ENCODE measurements at places on chromosomes 6 and 20.

DNA sequence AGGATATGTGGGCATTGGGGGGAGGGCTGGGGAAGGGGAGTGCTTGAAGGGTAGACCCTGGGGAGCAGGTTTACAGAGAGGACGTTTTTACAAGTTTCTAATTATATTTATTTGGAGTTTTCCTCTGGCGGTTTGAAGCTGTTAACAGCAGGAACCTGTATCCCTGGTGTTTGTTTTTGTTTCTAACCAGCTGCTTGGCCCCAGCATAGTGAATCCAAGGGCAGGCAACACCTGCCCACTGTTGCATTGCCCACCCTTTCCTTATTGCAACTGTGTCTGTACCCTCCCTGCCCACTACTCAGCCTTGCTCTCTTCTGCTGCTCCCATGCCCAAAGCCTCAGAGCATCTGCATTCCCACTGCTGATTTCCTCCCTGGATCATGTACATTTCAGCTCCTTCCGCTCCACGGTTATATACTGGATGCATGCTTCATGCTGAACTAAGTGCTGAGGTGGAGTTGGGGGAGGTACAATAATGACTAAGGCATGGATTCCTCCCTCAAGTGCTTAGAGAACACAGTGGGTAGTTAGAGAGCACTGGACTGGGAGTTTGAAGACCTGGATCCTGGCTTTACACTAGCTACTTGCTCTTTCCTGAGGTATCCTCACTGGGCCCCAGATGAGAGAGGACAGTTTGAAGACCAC lies 6.0 kb downstream of the SCUBE3 start:
- no peak for DNase-seq

DNA sequence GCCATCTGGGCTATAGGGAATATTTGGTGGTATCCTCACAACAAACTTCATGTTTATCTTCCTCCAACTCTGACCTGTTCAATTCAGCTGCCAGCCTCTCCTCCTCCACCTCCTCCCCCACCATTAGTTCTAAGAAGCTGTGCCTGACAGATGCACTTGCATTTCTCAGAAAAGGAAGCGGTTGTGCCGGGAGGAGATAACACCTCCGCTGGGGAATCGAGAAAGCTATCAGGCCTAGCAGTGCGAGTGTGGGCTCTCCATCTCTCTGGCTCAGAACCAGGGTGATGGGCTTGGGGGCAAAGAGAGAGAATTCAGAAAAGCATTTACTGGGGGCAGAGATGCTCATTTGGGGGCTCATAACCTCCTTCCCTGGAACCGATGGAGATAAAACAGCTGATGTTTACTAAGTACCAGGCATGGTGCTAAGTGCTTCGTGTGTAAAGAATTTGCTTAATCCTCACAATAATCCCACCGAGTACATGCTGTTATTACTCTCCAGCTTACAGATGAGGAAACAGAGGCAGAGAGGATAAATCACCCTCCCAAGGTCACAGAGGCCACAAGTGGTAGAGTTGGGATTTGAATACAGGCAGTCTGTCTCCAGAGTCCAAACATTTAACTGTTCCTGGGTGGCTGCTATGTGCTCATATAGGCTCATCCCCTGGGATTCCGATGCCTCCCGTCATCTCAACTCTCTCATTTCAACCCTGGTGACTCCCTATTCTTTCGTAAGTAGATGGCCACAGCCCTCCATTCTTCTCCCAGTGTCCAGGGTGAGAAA lies 38.3 kb downstream of the COX4I2 start:
- DNase-seq: peak; percentile 38

- DNase-seq: no peak
Observed at GRCh38 chr20:10573273-10573950, 100.4 kb downstream of the JAG1 start.

GRCh38 chr20:45969712-45970634 lies 2.0 kb downstream of the ZNF335 start:
- DNase-seq: peak; percentile 38

- DNase-seq: no peak
Observed at GRCh38 chr6:39938773-39939654, 4.8 kb upstream of the MOCS1 start.

- no peak for DNase-seq
Observed at GRCh38 chr6:41466437-41466990, 79.7 kb upstream of the FOXP4 start.

DNA sequence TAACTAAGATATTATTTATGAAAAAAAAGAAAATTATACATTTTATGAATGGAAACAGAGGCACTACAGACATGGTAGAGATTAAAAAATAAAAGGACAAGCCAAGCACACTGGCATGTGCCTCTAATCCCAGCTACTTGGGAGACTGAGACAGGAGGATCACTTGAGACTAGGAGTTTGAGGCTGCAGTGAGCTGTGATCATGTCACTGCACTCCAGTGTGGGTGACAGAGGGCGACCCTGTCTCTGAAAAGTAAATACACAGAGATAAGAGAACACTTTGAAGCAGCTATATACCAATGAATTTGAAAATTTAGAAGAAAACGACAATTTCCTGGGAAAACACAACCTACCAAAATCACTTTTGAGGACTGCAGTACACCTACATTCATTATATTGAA lies 47.4 kb upstream of the TFAP2C start:
- DNase-seq: no peak

- DNase-seq: peak; percentile 14
Observed at GRCh38 chr20:47464380-47465101, 37.1 kb upstream of the NCOA3 start.

DNA sequence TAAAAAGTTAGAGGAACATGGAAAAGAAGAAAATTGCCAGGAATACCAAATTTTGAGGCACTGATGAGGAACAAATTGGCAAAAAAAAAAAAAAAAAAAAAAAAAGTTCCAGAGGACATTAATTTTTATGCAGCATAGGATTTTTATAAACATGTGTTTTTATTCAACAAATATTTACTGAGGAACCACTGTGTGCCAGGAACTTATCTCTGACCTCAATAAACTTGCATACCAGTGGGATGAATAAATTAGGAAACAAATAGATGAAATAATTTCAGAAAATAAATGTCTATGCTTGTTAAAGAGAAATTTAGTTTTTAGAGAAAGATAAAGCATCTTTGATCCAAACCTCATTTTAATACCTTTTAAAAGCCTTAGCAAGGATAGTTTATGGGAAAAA lies 175.1 kb downstream of the PDE10A start:
- no peak for DNase-seq

DNA sequence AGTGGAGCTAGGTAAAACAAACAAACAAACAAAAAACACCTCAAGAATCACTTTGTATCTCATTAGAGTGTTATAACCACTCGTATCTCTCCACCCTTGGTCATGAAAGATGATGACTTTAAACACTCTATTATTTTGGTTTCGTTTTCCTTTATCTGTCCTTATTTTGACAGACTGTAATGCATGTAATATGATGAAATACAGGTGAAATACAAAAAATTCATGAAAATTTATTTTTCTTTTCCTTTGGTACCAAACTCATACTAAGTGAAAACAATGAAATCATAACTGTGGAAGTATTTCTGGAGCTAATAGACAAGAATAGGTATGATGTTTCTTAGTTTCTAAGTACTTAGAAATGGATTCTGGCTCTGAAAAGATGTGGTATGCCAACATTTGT lies 4.1 kb downstream of the OR12D2 start:
- no peak for DNase-seq

DNA sequence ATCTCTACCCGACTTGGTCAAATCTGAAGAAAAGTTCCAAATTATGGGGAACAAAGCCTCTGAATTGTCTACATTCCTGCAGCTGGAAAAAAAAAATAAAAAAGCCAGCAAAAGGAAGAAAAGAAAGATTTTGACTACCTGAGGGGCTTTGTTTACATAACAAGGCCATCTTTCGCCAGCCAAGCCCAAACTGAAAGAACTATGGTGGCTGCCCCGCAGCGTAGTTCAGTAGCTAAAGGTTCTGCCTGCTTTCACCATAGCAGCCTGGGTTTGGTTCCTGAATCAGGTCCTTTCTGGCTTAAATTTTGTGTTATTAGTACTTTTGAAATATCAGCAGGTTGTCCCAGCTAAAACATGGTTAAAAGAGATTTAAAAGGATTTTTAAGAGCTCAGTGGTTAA lies 35.4 kb downstream of the ZNF133 start:
- DNase-seq: no peak

DNA sequence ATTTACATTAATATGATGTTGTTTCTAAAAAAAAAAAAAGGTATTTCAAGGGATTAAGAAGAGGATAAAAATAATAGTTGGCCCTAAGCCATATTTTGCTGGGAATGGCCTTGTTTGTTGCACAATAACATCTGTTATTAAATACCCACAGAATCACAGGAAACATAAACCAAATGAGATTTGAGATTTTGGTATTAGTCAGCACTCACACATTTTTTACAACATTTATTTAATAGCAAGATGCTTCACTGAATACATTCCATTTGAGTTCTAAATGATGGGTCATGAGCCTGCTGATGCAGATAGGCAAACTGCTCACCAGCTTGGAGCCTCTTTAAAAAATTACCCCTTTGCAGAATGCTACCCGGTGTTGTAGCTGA lies 92.9 kb upstream of the ENPP5 start:
- peak; percentile 77 for DNase-seq

GRCh38 chr6:39819228-39819627 lies 27.1 kb downstream of the DAAM2 start:
- no peak for DNase-seq

- no peak for DNase-seq
Observed at GRCh38 chr6:29483186-29483585, 4.6 kb downstream of the MAS1L start.

- DNase-seq: no peak
Observed at GRCh38 chr20:38888059-38888831, 38.0 kb upstream of the FAM83D start.

DNA sequence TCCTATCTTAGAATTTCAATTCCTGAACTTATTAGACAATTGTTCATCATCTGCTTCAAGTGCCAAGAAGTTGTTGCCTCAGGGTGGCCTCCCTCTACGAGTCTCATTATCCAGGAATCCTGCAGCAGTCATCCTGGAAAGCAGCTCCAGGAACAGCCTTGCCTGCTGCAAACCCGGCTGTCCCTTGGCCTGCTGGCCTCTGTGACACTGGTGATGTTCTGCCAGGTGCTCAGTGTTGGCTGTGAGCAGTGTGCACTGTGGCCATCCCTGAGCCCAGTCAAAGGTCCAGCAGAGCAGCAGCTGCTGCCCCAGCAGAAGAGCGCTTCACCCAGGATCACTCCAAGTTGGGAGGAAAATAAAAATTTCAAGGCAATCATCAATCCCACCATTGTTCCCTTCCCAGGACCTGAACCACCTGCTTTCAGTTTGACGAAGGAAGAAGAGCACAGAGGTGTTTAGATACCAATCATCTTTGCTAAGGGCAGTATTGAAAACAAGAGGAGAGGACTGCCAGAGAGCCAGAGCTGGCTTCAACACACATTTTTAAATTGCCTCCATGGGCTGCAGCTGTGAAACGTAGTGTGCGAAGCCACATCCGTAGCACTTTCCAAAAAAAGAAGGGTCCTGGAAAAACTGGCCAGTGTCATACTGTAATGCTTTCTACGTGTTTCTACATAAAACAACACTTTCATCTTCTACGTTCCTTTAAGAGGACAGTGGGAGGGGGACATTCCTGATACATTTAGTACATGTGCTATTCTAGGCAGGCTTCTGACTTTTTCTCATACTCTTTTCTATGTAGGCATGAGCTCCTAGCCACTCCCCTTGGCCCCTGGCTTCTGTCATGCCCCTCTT lies 7.2 kb upstream of the FAM50B start:
- no peak for DNase-seq

DNA sequence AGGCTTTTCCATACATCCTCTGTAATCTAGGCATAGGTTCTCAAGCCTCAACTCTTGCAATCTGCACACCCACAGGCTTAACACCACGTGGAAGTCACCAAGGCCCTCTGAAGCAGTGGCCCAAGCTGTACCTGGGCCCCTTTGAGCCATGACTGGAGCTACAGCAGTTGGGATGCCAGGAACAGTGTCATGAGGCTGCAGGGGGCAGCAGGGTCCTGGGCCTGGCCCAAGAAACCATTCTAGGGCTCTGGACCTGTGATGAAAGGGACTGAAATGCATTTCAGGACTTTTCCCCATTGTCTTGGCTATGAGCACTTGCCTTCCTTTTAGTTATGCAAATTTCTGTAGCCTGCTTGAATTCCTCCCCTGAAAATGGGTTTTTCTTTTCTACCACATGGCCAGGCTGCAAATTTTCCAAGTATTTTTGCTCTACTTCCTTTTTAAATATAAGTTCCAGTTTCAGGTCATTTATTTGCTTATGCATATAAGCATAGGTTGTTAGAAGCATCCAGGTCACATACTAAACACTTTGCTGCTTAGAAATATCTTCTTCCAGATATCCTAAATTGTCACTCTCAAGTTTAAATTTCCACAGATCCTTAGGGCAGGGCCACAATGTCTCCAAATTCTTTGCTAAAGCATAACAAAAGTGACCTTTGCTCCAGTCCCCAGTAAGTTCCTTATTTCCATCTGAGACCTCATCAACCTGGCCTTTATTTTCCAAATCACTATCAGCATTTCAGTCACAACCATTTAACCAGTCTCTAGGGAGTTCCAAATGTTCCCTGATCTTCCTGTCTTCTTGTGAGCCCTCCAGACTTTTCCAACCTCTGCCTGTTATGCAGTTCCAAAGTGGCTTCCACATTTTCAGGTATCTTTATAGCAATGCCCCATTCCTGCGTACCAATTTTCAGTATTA lies 48.6 kb upstream of the CD2AP start:
- no peak for DNase-seq

DNA sequence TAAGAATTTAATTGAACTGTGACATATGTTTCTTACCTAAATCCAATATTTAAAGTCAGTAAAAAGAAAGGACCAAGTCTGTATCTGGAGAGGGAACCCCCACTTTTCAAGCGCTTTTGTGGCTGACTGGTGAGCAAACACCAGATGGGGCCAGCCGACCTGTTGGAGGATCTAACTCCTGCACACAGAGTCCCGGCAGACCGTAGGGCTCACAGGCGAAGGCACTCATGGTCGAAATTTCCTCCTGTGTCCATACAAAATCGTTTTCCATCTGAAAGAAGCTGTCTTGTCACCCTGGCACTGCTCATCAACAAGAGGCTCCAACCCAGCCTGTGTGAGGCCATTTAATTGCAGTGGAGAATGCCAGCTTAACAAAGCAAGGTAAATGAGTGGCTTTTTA lies 94.0 kb downstream of the SCML4 start:
- DNase-seq: no peak

DNA sequence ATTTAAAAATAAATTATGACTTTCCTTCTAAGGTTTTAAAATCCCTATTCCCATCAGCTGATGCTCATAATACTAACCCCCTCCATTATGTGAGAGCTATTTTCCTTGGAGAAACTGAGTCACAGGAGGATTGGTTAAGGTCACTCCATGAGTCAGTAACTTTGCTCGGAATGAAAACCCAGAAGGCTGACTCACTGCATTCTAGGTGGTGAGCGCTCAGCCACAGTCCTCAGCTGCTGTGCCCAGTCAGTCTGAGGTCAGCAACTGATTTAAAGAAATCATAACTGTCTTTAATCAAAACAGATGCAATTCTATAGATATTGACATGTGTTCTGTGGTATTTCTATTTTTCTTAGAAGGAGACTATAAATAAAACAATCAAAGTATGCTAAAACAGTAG lies 359.2 kb downstream of the GJA1 start:
- peak; percentile 87 for DNase-seq

Data from kidney capillary endothelial cell (primary cell).